Epithelial cell of esophagus (primary cell): ENCODE measurements at places on chromosomes 2 and 18.

GRCh38 chr2:132798341-132798740 is 128.3 kb upstream of the LYPD1 start:
- DNase-seq = no peak

GRCh38 chr2:195044801-195045200 is 612.2 kb upstream of the SLC39A10 start:
- no peak for DNase-seq

- no peak for DNase-seq
Observed at GRCh38 chr2:6072276-6072675, 380.1 kb downstream of the SOX11 start.

GRCh38 chr2:43897492-43897891 is 58.7 kb downstream of the ABCG8 start:
- no peak for DNase-seq

GRCh38 chr2:123853161-123853560 is 171.9 kb upstream of the CNTNAP5 start:
- DNase-seq = no peak
